Left renal pelvis (tissue), 4 donors: ENCODE measurements at places on chromosomes 1 and 21.

DNA sequence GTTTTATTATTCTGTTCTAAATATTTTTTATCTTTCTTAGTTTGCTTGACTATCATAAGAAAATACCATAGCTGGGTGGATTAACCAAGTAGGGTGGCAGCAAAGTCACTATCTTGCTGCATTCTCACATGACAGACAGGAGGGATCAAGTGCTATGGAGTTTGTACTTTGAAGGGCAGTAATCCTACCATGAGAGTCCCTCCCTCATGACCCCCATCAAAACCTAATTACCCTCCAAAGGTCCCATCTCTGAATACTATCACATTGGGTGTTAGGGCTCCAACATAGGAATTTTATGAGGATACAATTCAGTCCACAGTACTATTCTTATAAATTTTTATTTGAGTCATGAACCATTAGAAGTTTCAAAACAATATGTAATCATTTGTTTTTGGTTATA lies 388.5 kb upstream of the B3GALT2 start:
- DNase-seq, result no peak

GRCh38 chr21:45294509-45295291 lies 7.0 kb upstream of the POFUT2 start:
- DNase-seq, result peak; percentile 83

DNA sequence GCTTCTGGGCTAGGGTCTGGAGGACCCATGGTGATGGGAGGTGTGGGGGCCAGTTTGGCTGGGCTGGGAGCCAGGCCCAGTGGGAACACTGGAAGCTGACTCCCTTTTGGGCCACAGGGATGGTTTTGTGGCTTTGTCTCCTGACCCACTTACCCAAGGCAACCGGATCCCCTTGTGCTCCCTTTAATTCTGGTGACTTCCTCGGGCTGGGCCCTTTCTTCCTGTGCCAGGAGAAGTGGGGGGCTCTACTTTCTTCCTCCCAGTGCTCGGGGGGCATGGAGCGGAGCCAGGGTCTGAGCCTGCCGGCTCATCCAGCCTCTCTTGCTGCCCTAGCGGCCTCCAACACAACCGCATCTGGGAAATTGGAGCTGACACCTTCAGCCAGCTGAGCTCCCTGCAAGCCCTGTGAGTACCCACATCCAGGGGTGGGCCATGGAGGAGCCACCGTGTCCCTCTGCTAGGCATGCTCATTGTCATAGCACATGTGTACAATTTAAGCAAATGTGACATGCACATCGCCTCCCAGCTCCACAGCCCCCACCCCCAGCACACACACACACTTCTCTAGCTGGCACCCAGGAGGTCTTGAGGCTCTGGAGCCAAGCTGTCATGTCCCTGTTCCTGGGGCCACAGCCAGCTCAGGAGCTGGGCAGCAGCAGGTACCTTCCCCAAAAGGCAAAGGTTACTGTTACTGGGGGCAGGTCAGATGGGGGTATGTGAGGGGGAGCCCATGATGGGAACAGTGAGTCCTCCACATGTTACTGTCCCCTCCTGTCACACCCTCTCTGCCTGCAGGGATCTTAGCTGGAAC lies 35.0 kb downstream of the UBE2T start:
- no peak for DNase-seq

DNA sequence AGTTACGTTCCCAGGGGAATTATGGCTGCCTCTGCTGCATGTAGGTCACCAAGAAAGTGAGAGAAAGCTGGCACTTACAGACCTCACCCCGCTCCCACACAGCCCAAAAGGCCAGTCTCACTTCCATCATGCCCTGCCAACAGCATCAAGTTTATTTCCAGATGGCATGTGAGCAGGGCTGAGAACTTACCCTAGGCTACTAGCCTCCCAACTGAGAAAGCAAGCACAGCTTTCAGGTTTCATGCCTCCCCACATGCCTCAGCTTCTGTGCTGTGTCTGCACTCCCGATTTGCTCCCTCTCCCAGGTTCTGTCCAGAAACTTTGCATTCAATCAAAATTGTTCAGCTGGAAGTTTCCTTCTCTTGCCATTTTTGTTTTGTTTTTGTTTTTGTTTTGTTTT lies 59.1 kb upstream of the CRB1 start:
- DNase-seq, result no peak

DNA sequence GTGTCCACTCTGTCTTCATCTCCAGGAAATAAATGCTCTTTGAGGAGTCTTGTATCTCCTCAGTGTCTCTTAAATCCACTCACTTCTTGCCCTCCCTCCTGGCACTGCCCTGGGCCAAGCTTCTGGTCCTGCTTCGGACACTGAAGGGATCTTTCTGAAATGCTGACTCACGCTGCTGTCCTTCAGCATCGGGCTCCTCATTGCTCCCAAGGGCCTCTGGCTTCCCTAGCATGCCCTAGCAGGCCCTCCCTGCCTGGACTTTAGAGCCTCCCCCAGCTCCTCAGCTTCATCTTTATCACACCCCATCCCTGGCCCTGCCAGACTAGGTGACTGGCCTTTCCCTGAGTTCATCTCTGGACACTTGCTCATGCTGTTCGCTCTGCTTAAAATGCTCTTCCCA lies 96.6 kb downstream of the FOXD2 start:
- no peak for DNase-seq

DNA sequence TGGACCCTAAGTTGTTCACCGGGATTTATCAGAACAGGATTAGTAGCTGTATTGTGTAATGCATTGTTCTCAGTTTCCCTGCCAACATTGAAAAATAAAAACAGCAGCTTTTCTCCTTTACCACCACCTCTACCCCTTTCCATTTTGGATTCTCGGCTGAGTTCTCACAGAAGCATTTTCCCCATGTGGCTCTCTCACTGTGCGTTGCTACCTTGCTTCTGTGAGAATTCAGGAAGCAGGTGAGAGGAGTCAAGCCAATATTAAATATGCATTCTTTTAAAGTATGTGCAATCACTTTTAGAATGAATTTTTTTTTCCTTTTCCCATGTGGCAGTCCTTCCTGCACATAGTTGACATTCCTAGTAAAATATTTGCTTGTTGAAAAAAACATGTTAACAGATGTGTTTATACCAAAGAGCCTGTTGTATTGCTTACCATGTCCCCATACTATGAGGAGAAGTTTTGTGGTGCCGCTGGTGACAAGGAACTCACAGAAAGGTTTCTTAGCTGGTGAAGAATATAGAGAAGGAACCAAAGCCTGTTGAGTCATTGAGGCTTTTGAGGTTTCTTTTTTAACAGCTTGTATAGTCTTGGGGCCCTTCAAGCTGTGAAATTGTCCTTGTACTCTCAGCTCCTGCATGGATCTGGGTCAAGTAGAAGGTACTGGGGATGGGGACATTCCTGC lies 3.9 kb upstream of the OLFML3 start:
- no peak for DNase-seq

GRCh38 chr1:57468641-57469523 lies 45.0 kb upstream of the DAB1 start:
- DNase-seq, result no peak

GRCh38 chr1:156961709-156962108 lies 41.3 kb downstream of the LRRC71 start:
- no peak for DNase-seq

DNA sequence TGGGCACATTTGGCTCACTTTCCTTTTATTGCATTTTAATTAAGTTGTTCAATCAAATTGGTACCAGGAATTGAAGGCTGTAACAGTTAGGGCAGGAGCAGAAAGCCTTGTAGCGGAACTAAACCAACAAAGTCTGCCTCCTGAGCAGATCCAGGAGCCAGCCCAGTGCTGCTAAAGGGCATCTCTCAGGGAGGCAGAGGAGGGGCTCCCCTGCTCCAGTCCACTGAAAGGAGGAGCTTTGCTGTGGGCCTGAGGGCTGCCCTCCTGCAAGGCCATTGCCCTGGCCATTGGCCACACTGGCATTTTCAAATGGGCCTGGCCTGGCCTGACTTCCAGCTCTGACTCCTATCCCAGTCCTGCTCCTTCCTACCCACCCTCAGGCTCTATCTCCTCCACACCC lies 3.7 kb upstream of the TRABD2B start:
- DNase-seq, result no peak

DNA sequence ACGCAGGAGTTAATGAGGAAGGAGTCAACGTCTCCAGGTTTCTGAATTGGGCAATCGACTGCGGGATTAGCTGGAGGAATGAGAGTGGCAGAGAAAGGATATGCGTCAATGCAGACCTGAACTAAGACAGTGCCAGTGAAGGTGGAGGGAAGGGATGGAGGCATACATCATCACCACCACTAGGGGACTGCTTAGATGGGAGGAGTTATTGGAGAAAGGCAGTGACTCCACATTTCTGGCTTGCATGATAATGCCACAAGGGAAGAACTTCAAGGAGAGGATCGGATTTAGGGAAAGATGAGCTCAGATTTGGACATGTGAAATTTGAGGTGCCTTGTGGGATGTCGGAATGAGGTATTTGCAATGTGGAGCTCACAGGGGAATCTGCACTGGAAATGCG lies 17.5 kb downstream of the VASH2 start:
- no peak for DNase-seq

DNA sequence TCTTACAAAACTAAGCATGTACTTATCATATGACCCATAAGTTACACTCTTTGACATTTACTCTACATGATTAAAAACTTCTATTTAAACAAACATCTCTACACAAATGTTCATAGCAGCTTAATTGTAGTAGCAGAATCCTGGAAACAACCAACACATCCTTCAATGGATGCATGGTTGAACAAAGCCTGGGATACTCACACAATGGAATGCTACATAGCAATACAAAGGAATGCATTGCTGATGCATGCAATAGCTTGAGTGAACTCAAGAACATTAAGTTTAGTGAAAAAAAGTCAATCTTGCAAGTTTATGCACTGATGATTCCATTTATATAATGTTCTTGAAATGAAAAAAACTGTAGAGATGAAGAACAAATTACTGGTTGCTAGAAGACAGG lies 686.9 kb downstream of the LRRIQ3 start:
- DNase-seq, result no peak

DNA sequence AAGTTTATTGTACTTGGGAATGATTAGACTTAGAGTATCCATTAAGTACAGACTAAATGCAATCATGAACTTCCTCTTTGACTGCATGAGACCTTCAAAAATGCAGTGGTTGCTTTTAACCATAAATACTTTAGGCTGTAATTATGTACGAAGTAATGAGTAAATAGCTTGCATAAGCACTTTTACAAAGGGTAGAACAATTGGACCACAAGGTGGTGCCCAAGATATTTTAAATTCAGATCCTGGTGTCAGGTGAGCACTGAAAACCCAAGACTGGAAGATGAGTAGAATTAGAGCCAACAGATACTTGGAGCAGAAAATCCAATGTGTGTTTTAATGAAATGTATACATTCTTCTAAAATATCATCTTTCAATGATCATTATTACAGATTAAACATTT lies 43.4 kb upstream of the RHOU start:
- DNase-seq, result peak; percentile 7

DNA sequence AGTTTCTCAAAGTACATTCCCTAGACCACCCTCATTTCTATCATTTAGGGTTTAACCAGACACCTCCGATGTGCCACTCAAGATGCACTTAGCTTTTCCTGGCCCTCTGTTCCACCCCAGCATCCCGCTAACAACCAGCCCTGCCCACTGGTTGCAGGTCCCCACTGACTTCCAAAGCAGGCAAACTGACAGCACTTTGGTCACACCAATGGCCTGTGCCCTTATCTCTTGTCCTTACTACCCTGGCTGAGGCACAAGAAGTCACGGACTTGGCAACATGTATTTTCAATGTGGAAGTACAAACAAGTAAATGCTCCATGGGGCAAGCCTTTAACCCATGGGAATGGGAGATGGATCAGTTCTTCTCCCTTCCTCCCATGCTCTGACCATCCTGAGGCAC lies 357.1 kb downstream of the OMA1 start:
- no peak for DNase-seq

GRCh38 chr1:7013833-7014639 lies 228.8 kb downstream of the CAMTA1 start:
- no peak for DNase-seq
